ENCODE measurements at places on chromosomes 1 and 21.
A peak's percentile ranks its signal among the peaks of the same experiment; 100 is the strongest.

DNA sequence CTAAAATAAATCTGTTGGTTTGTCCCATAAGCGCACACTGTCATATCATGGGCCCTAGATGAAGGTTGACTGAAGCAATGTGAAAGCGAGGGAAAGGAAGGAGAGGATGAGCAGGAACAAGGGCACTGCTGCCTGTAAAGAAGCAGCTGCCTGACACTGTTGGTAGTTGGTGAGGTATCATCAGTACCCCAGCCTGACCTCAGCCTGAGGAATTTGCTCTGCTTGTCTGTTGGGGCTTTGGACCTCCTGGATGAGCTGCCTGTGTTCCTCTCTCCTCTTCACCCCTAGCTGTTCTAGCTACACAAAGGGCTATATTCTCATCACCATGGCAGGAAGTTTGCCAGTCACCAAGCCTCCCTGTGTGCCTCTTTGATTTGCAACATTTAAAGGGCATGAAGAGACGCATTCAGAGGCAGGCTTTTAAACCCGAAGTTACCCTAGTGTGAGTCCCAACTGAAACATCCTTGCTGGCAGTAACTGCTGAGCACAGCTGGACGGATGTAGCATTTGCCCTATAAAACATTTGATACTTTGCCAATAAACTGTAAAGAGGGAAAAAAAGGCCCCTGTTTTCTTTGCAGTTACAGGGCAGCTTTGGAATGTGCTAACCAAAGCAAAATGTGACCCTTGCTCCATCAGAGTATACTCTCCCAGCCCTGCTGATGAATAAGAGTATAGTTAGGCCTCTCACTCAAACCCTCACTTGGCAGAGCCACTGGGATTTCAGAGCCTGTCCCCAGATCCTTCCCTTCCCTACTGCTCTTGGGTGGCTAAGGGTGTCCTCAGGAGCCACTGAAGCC is 22.2 kb upstream of the SPATA6 start:
- no peak for DNase-seq

GRCh38 chr1:167794043-167794442 is 72.3 kb downstream of the MPZL1 start:
- DNase-seq = no peak

DNA sequence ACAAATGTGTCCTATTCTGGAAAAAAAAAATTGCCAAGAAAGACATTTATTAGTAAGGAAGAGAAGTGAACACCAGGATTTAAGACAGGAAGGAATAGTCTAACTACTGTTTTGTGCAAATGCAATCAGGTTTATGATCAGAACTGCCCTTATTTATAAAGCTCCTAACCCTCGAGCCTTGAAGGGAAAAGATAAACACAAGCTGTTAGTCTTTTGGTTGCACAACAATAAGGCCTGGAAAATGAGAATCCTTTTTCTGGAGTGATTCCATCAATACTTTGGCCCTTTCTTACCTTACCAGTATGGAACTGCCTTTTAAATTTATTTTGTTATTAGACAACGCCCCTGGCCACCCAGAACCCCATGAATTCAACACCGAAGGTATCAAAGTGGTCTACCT is 52.9 kb downstream of the SNRPE start:
- no peak for DNase-seq

- no peak for DNase-seq
These were observed 77.0 kb upstream of the C1orf105 start for GRCh38 chr1:172343240-172344160.

DNA sequence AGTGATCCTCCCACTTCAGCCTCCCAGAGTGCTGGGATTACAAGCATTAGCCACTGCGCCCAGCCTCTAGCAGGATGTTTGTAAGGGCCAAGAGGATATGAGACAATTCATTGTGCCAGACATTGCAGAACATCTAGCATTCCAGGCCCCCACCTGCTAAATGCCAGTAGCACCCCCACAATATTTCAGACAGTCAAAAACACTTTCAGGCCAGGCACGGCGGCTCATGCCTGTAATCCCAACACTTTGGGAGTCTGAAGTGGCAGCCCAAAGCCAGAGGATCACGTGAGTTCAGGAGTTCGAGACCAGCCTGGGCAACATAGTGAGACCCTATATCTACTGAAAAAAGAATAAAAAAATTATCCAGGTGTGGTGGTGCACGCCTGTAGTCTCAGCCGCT is 12.9 kb downstream of the PPIE start:
- no peak for DNase-seq

GRCh38 chr1:237353918-237354317 is 311.9 kb downstream of the RYR2 start:
- DNase-seq = no peak

DNA sequence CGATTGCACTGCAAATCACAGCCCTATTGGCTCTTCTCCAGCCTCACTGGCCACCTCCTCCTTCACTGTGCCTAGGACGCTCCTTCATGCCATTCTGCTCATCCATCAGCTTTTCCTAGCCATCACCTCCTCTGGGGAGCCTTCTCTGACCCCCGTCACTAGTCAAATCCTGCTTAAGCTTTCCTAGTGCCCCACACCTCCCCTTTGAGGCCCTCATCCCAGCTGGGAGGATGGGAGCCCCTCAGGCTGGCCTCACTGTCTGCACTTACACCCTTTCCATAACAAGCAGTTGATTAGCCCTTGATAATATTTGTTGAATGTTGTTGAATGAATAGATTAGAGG is 50.7 kb downstream of the KLHDC7A start:
- DNase-seq = no peak

- no peak for DNase-seq
These were observed 102.7 kb upstream of the NGF start for GRCh38 chr1:115440733-115441132.

DNA sequence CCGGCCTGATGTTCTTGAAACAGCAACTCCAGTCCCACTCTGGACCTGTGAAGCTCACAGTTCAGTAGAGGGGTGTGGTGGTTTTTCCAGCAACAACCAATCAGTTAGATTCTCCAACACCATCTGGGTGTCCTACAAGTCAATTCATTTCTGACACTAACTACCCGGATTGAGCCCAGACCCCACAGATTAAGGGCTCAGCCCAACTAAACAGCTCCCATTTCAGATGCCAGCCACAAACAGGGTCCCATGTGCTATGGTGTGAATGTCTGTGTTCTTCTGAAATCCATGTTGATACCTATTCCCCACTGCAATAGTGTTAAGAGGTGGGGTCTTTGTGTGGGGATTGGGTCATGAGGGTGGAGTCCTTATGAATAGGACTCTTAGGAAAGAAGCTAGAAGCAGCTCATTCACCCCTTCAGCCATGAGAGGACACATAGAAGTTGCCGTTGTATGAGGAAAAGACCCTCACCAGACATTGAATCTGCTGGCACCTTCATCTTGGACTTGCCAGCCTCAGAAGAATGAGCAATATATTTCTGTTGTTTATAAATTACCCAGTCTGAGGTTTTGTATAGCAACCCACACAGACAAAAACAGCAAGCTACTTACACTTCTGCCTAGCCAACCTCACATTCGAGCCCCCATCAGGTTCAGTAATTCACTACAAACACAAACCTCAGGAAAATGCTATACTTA is 53.6 kb downstream of the IRF2BP2 start:
- no peak for DNase-seq

DNA sequence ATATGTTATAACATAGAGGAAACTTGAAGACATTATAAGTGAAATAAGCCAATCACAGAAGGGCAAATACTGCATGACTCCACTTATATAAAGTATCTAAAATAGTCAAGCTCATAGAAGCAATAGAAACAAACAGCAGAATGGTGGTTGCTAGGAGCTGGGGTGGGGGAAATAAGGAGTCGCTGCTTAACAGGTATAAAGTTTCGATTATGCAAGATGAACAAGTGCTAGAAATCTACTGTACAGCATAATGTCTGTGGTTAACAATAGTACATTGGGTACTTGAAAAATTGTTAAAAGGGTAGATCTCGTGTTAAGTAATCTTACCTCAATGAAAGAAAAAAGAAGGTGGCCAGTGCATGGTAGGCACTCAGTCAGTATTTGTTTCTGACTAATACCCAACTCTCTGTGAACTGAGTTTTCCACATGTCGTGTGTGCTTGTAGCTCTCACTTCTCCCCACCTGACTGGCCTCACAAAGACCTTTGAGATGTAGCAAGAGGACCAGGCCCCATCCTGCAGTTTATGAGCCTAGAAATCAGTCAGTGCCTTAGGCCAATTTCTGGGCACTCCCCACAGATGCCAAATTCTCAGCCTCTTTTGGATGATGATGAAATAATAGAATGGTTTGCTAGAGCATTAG is 14.7 kb upstream of the SPRR5 start:
- DNase-seq = no peak

GRCh38 chr1:1612104-1612400 is 3.2 kb upstream of the MIB2 start:
- DNase-seq = no peak

DNA sequence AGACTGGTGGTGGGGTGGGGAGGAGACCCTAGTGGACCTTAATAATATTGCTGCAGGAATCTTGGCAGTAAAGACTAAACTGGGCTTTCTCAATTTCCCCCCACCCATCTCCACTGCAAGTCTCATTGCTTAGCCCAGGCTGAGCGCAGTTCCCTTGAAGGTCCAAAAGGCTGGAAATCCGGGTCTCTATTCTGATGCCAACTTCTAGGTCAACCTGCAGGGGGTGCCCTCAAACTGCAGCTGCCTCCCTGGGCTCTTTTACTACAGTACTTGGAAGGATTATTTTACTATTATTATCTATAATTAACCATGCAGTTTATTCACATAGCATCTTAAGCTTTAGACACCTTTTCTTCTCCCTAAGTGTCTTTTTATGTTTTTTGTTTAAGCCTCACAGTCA is 85.4 kb upstream of the WARS2 start:
- no peak for DNase-seq

- no peak for DNase-seq
These were observed 6.3 kb upstream of the LAD1 start for GRCh38 chr1:201405484-201405831.

DNA sequence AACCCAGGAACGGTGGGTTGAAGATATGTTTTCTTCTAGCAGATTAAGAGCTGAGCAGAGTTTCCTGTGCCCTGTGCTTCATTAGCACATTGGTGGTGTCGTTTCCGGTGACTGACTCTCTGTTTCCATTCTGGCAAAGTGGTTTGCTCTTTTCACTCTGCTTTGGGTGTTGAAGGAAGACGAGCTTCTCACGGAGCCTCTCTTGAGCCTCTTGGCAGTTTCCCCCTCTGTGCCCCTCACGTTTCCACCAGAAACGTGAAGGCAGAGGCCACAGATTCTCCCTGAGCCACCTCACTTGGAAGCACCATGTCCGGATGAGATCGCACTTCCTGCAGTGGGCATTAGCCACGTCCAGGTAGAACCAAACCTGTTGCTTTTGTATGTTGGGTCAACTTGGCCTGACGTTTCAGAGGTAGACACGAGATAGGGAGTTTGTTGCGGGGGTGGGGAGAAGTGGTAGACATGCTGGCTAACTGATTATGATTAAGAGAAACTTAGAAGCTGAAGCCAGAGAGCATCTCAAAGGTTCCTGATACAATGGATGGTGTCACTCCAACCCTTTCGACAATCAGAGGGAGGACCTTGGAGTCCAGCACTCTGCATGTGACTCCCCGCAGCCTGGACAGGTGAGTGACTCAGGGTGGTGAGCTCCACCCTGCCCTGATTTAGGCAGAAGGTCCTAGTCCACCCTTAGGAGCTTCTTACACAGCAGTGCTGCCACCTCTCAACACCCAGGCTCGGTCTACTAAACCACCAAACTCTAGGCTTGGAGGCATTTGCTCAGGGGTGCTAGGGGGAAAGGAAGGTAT is at the start of gene LAX1:
TSS of gene LAX1 (plus strand) at position 155 of the 809 bp plus-strand sequence. CDS start at position 538, 383 bp downstream.
- DNase-seq = peak; percentile 51

- no peak for DNase-seq
These were observed 33.6 kb downstream of the NTPCR start for GRCh38 chr1:232983817-232984567.

DNA sequence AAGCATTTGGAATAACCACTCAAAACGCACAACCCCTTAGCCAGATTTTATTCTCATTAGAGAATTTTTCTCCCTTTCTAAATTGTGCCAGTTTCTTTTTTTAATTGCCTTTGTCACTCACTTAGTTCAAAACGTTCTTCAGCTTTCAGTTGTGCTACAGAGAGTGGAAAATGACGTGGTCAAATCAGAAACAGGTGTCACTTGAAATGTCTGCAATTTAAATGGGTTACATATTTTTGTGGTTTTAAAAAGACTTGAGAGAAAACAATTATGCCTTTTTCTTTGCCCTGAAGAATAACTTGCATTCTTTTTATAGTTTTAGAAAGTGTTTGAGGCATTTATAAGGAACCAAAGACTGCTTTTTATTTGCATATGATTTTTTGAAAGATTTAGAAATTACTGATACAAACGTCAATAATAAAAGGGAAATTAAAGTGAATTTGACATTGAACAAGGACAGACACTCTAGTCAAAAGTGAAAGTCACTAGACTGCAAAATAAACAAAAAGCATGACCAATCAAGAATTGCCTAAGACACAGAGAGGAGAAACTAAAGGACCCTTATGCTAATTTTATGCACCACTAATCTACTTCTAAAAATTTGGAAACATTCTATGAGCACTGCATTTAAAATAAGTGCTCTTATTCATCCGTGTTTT is 191.0 kb downstream of the TPR start:
- DNase-seq = no peak

DNA sequence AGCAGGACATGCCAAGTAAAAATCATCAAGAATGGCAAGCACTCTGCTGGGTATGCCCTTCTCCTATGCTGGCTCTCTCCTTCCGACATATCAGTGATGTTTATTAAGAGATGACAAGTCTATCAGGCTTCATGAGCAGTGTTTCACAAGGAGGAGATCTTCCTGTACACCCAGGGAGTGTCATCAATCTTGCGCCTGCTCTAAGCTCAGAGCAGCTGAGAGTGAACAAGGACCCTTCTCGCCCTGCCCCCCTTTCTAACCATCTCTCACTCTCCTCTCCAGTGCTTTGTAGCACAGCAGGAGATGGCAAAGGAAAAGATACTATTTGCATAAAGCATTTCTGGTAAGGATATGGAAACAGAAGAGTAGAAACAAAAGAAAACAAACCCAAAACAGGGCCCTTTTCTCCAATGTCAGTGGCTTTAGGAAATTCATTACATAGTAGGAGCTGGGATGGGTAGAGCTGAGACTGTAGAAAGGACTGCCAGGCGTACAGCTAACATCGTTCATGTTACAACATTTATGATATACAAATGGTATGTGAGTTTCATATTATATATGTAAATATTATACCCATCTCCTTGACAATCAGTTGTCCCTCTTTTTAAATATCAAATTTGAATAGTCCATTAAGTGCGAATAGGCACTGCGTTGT is 201.7 kb downstream of the NUF2 start:
- DNase-seq = no peak

DNA sequence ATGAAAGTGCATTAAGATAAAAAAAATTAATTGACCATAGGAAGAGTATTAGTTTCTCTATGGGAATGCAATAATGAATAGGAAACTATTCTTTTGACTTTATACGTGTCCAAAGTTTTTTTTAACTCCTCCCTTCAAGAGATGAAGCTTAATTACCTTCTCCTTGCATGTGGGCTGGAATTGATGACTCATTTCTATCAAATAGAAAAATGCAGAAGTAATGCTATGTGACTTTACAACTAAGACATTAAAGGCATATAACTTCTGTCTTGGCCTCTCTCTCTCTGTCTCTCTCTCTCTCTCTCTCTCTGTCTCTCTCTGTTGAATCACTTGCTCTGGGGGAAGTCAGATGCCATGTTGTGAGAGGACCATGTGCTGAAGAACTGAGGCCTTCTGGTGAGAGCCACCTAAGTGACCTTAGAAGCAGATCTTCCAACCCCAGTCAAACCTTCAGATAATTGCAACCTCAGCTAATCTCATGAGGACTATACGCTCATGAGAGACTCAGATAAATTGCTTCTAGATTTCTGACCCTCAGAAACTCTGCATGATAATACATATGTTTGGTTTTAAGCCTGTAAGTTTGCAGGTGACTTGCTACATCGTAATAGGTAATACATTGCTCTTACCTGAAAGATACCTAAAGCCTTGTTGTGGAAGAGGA is 414.2 kb downstream of the KCNT2 start:
- DNase-seq = no peak

- DNase-seq = no peak
These were observed 243.3 kb upstream of the JUN start for GRCh38 chr1:59027177-59027576.

Data from activated CD4-positive, CD25-positive, alpha-beta regulatory T cell (primary cell).